Metanephros (tissue), 2 donors: ENCODE measurements at places on chromosomes 2 and 18. TPM values are rescaled to one million over a fixed set of nuclear protein-coding genes. Genes with fewer than 3 reads are reported as not detected.

Gene FLACC1
- total RNA-seq: 3.5 TPM

Gene HOXD1
- 5.5 TPM for total RNA-seq

Gene KCNJ3
- total RNA-seq: 6.1 TPM

Gene SRD5A2
- 0.06 TPM for total RNA-seq

Gene NGEF
- total RNA-seq: 1.7 TPM

Gene SEMA4C
- total RNA-seq: 41.6 TPM
